ENCODE measurements at places on chromosomes 3 and 15. TPM values are rescaled to one million over a fixed set of nuclear protein-coding genes. Genes with fewer than 3 reads are reported as not detected.

- DNase-seq, result no peak
These were observed 21.2 kb downstream of the CRTC3 start for GRCh38 chr15:90550919-90551318.

- DNase-seq, result no peak
These were observed 153.8 kb downstream of the EEFSEC start for GRCh38 chr3:128307029-128307633.

Gene AGTR1
- 35.1 TPM for polyA plus RNA-seq

DNA sequence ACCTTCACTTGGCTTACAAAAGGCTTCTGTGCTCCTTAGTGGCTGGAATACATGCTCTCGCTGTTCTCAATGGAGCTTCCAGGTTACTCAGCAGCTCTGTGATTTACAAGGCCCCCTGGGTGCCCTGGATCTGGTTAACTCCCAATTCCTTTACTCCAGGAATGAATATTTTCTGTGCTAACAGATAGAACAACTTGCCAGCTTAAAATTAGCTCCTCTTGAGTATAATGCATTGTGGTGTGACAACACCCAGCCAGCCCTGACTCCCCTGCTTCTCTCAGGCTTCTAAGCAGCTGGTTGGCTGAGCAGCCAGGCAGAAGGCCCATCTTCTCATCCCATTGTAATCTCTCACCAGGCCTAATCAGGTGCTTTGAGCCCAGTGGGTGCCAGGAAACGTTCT lies 246.4 kb downstream of the ALCAM start:
- DNase-seq, result peak; percentile 36

- DNase-seq, result no peak
These were observed 8.4 kb upstream of the MYO1E start for GRCh38 chr15:59380902-59381610.

DNA sequence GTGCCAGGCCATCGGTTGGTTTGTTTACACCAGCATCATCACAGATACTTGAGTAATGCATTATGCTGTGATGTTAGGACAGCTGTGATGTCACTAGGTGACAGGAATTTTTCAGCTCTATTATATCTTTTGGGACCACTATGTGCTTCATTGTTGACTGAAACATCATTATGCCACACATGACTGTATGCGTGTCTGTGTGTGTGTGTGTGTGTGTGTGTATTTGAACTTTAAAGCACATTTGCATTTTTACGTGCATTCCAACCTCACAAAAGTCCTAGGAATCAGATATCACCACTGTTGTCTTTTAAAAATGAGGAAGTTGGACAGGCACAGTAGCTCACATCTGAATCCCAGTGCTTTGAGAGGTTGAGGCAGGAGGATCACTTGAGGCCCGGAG lies 223.0 kb downstream of the TBL1XR1 start:
- DNase-seq, result no peak

- no peak for DNase-seq
These were observed 190.6 kb downstream of the SHQ1 start for GRCh38 chr3:72657666-72658065.

Gene CHDH
- polyA plus RNA-seq, result 0.81 TPM

Gene GP5
- 0.42 TPM for polyA plus RNA-seq

- no peak for DNase-seq
These were observed 55.8 kb downstream of the ST8SIA2 start for GRCh38 chr15:92449476-92449875.

- DNase-seq, result peak; percentile 46
These were observed 42.8 kb upstream of the RAF1 start for GRCh38 chr3:12706504-12707253.
